Glutamatergic neuron (in vitro differentiated cells): ENCODE measurements at places on chromosomes 1 and 21. TPM values are rescaled to one million over a fixed set of nuclear protein-coding genes. Genes with fewer than 3 reads are reported as not detected.

The AQP10 gene
- not detected for total RNA-seq

The PLA2G2C gene
- total RNA-seq, result not detected

The CD34 gene
- 0.20 TPM for total RNA-seq

The MSH4 gene
- total RNA-seq, result 0.20 TPM

The ZNF683 gene
- not detected for total RNA-seq

The EFNA1 gene
- total RNA-seq, result 1.7 TPM

The TRIM63 gene
- not detected for total RNA-seq

The PFDN2 gene
- total RNA-seq, result 83.7 TPM

DNA sequence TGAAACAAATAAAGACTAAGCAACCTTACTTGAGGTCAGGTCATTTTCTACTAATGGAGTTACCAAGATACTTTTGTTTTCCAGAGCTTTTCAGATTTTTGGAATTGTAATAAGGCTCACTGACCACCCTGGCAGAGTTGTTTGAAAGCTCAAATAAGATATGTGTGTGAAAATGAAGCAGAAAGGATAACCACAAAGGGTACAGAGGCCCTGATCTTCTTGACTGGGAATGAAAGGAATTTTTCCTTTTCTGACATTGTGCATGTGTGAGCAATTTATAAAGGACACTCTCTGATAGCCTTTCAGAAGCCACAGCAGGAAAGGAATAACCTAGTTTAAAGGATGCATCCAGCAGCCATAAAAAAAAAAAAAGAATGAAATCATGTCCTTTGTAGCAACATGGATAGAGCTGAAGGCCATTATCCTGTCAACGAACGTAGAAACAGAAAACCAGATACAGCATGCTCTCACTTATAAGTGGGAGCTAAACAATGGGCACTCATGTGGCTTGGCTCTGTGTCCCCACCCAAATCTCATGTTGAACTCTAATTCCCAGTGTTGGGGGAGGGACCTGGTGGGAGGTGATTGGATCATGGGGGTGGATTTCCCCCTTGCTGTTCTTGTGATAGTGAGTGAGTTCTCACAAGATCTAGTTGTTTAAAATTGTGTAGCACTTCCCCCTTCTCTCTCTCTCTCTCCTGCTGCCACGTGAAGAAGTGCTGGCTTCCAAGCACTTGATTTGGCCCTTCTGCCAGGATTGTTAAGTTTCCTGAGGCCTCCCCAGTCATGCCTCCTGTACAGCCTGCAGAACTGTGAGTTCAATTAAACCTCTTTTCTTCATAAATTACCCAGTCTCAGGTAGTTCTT is 3.1 kb upstream of the SRP9 start:
- no peak for DNase-seq
- H3K4me1 ChIP-seq, result peaks cover 16% of the 10 kb centered on the region
- no peaks in the 10 kb centered on the region for H3K36me3 ChIP-seq
- peak overlapping the region; percentile 41 for H3K27ac ChIP-seq
- H3K27me3 ChIP-seq, result peaks cover 4% of the 10 kb centered on the region

- no peak overlapping the region for H3K27ac ChIP-seq
- H3K36me3 ChIP-seq, result peaks cover 4% of the 10 kb centered on the region
- H3K4me1 ChIP-seq, result no peaks in the 10 kb centered on the region
- H3K4me3 ChIP-seq, result no peak overlapping the region
- no peaks in the 10 kb centered on the region for H3K27me3 ChIP-seq
Observed at GRCh38 chr1:86739648-86740509, 35.5 kb downstream of the SH3GLB1 start.

GRCh38 chr21:36917471-36918158 is 48.9 kb downstream of the HLCS start:
- peak overlapping the region; percentile 39 for H3K4me3 ChIP-seq
- peaks cover 44% of the 10 kb centered on the region for H3K4me1 ChIP-seq
- DNase-seq, result peak; percentile 30
- H3K27ac ChIP-seq, result peak overlapping the region; percentile 85
- H3K36me3 ChIP-seq, result no peaks in the 10 kb centered on the region

GRCh38 chr1:43934101-43934985 is 742 bp downstream of the ARTN start:
- peaks cover 7% of the 10 kb centered on the region for H3K36me3 ChIP-seq
- H3K27me3 ChIP-seq, result peaks cover 17% of the 10 kb centered on the region
- H3K27ac ChIP-seq, result no peak overlapping the region
- DNase-seq, result peak; percentile 83
- peak overlapping the region; percentile 20 for H3K4me3 ChIP-seq
- peaks cover 19% of the 10 kb centered on the region for H3K4me1 ChIP-seq

GRCh38 chr1:205791568-205792180 is 16.4 kb upstream of the RAB29 start:
- H3K36me3 ChIP-seq, result no peaks in the 10 kb centered on the region
- DNase-seq, result peak; percentile 70
- no peak overlapping the region for H3K27ac ChIP-seq
- H3K4me1 ChIP-seq, result peaks cover 13% of the 10 kb centered on the region

GRCh38 chr1:86455073-86455472 is 13.7 kb upstream of the CLCA1 start:
- H3K27me3 ChIP-seq, result no peaks in the 10 kb centered on the region
- no peaks in the 10 kb centered on the region for H3K36me3 ChIP-seq
- H3K4me1 ChIP-seq, result no peaks in the 10 kb centered on the region
- H3K27ac ChIP-seq, result no peak overlapping the region
- H3K4me3 ChIP-seq, result no peak overlapping the region

DNA sequence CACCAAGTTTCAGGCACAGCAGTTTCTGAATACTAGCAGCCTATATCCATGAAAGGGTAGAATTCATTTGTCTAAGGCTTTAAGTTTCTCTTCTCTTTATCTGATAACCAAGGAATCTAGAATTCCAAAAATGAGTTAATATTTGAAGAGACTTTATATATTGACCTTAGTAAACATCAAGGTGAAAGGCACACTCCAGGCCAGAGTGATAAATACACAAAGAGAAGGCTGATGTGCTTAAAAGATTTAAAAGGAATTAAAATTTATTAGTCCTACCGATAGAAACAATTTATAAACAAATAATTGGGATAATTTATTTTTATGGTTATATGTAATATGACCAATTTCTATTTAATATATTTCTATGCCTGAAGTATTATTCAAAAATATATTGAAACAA is 93.4 kb upstream of the DESI2 start:
- no peaks in the 10 kb centered on the region for H3K36me3 ChIP-seq
- no peaks in the 10 kb centered on the region for H3K4me1 ChIP-seq
- no peak overlapping the region for H3K27ac ChIP-seq
- H3K27me3 ChIP-seq, result peaks cover 2% of the 10 kb centered on the region
- DNase-seq, result no peak

DNA sequence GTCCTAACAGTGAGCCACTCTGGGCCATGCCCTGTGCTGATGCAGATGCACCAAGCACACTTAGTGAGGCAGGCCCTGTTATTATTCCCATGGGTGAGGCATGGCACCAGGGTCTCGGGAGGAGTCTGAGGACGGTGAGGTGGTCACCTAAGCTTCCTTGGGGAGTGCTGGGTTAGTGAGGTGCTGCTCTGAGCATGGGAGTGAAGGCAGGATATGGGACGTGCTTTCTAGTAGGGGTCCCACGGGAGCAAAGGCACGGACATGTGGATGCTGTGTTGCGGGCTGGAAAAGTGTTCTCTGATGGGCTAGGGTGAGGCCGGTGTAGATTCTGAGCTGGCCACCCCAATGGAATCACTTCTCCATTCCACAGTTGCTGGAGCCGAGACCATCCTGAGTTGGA is 77.5 kb upstream of the CSF3R start:
- peak; percentile 7 for DNase-seq
- peaks cover 25% of the 10 kb centered on the region for H3K4me1 ChIP-seq
- H3K36me3 ChIP-seq, result no peaks in the 10 kb centered on the region
- H3K4me3 ChIP-seq, result no peak overlapping the region
- H3K27me3 ChIP-seq, result peaks cover 3% of the 10 kb centered on the region

- no peak overlapping the region for H3K27ac ChIP-seq
- H3K4me3 ChIP-seq, result peak overlapping the region; percentile 79
- H3K36me3 ChIP-seq, result no peaks in the 10 kb centered on the region
- peaks cover 12% of the 10 kb centered on the region for H3K4me1 ChIP-seq
- no peak for DNase-seq
Observed at GRCh38 chr1:44783697-44784093, 4.3 kb downstream of the BEST4 start.

- peak overlapping the region; percentile 56 for H3K27ac ChIP-seq
- H3K4me3 ChIP-seq, result peak overlapping the region; percentile 19
- peaks cover 2% of the 10 kb centered on the region for H3K27me3 ChIP-seq
- H3K4me1 ChIP-seq, result peaks cover 24% of the 10 kb centered on the region
Observed at GRCh38 chr1:177983482-177984135, 13.8 kb upstream of the SEC16B start.

GRCh38 chr1:75115654-75116053 is 18.5 kb upstream of the LHX8 start:
- H3K36me3 ChIP-seq, result no peaks in the 10 kb centered on the region
- no peak overlapping the region for H3K4me3 ChIP-seq
- H3K4me1 ChIP-seq, result no peaks in the 10 kb centered on the region
- no peak for DNase-seq
- no peaks in the 10 kb centered on the region for H3K27me3 ChIP-seq
- H3K27ac ChIP-seq, result no peak overlapping the region

DNA sequence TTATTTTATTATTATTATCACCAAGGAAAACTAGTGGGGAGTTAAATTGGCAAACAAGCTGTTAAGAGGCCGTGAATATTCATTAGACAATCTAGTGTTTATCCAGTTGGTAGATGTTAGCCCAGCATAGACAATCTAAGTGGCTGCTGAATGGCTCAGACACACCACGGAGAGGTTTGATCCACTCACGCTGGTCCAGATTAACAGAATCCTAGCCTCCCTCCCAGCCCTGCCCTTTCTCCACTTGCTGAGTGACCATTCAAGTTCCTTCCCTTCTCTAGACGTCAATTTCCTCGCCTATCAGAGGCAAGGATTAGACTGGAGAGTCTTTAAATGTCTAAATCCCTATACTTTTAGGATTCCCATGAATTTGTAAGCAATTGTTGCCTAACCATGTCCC is 80.1 kb downstream of the RRAGC start:
- DNase-seq, result no peak
- H3K27me3 ChIP-seq, result peaks cover 10% of the 10 kb centered on the region
- peaks cover 35% of the 10 kb centered on the region for H3K4me1 ChIP-seq
- H3K36me3 ChIP-seq, result no peaks in the 10 kb centered on the region

- no peaks in the 10 kb centered on the region for H3K27me3 ChIP-seq
- no peak overlapping the region for H3K4me3 ChIP-seq
- H3K36me3 ChIP-seq, result no peaks in the 10 kb centered on the region
- H3K27ac ChIP-seq, result no peak overlapping the region
Observed at GRCh38 chr1:177432897-177433296, 262.1 kb downstream of the BRINP2 start.

- no peaks in the 10 kb centered on the region for H3K27me3 ChIP-seq
- no peaks in the 10 kb centered on the region for H3K4me1 ChIP-seq
- no peak for DNase-seq
- H3K27ac ChIP-seq, result no peak overlapping the region
Observed at GRCh38 chr1:79568411-79568810, 561.9 kb upstream of the ADGRL4 start.

DNA sequence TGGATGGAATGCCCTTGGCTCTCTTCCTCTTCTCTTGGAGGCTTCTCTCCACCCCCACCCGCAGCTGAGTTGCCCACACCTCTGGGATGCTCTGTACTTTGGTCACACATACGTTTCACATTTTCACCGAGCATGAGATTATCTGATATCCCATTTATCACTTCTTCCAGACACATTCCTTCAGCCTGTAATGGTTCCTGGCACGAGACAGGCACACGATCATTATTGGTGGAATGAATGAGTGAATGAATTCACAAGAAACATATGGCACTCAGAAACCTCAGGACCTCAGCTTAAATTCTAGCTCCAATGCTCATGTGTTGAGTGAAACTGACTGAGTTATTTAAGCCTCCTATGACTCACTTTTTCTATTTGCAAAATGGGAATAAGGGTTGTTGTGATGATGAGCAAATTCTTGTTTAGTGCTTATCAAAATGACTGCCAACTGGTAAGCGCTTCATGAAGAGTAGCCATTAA is 242.7 kb upstream of the JUN start:
- DNase-seq, result no peak
- H3K4me3 ChIP-seq, result no peak overlapping the region
- H3K4me1 ChIP-seq, result no peaks in the 10 kb centered on the region
- H3K36me3 ChIP-seq, result no peaks in the 10 kb centered on the region

- H3K4me3 ChIP-seq, result no peak overlapping the region
- no peaks in the 10 kb centered on the region for H3K36me3 ChIP-seq
- no peak overlapping the region for H3K27ac ChIP-seq
- peaks cover 6% of the 10 kb centered on the region for H3K27me3 ChIP-seq
- peaks cover 14% of the 10 kb centered on the region for H3K4me1 ChIP-seq
Observed at GRCh38 chr1:177948336-177948972, 21.4 kb downstream of the SEC16B start.

GRCh38 chr1:189606795-189607476 is 870.7 kb downstream of the BRINP3 start:
- no peaks in the 10 kb centered on the region for H3K27me3 ChIP-seq
- H3K4me1 ChIP-seq, result no peaks in the 10 kb centered on the region
- no peak for DNase-seq
- no peak overlapping the region for H3K27ac ChIP-seq
- H3K36me3 ChIP-seq, result no peaks in the 10 kb centered on the region

DNA sequence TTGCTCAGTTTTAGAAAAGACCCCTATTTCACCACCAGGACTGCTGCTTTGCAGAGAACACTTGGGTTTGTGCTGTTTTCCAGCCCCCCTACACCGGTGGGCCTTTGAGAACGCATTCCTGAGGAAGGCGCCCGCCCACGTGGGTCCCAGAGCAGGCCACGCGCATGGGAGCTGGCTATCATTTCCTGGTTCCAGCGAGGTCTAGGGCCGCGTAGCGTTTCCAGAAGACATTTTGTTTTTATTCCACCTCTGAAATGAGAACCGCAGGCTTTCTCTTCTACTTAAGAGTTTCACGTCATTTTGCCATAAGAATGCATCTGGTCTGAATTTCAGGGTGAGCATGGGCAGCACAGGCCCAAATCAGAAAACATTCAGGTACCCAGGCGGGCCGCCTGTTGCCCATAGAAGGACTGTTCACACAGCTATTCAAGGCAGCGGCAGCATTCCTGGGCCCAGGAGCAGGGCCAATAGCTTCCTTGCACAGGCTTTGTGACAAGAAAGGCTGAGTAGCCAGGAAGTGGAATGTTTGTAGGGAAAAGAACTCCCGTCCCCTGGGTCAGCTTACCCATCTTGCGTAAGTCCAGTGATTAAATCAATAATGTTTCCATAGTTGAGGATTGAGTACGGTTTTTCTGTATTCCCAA is 1.4 kb upstream of the KLHL21 start:
- peak overlapping the region; percentile 75 for H3K27ac ChIP-seq
- H3K4me1 ChIP-seq, result peaks cover 22% of the 10 kb centered on the region
- DNase-seq, result no peak
- no peaks in the 10 kb centered on the region for H3K36me3 ChIP-seq

DNA sequence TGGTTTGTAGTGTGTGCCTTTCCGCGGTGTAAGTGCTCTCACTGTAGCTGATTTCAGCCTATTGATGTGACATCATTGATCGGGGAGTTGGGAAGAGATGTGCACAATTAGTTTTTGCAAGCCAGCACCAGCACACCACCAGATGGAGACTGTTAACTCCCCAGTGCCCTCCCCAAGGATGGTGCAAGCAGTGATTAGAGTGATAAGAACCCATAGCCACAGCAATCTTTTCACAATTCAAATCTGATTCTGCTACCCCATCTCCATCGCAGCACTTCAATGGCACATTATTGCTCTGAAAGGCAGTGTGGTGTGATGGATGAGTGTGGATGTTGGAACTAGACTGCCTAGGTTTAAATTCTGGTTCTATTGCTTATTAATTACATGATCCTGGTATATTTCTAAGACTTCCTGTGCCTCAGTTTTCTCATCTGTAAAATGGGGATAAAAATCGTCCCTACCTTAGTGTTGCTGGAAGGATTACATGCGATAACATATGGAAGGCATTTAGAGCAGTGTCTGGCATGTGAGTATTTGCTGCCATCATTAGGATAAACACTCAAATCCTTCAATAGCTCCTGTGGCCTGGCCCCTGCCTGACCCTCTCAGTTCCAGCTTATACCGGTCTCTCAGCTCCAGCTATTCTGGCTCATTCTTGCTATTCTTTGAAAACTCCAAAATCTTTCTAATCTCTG is 6.7 kb downstream of the CSF3R start:
- H3K4me3 ChIP-seq, result peak overlapping the region; percentile 64
- peak overlapping the region; percentile 99 for H3K27ac ChIP-seq
- H3K27me3 ChIP-seq, result peaks cover 13% of the 10 kb centered on the region
- peaks cover 24% of the 10 kb centered on the region for H3K4me1 ChIP-seq
